Stimulated activated CD8-positive, alpha-beta memory T cell treated with anti-CD3 and anti-CD28 coated beads, Interleukin-7, amount 100 ng/mL, for 24 hours (primary cell): ENCODE measurements at places on chromosomes 16 and 17.

DNA sequence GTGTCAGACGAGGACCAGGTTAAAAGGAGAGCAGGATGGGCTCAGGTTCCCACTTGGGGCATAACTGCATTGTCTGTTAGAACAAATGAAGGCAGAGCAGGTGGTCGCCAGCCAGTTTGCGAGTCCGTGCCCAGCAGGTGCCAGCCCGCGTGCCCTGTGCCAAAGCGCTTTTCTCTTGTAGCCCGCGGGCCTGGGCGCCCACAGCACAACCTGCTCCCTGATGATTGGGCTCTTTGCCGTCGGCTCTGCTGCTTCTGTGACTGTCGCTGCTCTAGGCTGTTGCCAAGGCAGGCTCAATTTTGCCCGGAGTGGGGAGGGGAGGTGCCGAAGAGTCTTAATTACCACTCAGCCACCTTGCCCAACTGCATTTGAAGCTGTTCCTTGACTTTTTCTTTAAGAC, 21.1 kb downstream of the KNOP1 start:
- no peak for DNase-seq

DNA sequence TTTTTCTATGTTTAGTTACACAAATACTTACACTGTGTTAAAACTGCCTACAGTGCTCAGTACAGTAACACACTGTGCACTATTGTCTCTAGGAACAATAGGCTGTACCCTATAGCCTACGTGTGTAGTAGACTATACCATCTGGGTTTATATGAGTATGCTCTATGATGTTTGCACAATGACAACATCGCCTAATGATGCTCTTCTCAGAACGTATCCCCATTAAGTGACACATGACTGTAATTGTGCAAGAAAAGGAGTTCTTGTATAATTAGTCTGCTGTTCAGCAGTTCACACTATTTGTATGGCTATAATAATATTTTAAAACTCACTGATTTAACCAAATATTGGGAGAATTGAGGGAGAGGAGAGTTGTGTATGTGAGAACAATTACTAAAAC, 173.7 kb downstream of the TRIM37 start:
- DNase-seq = no peak

DNA sequence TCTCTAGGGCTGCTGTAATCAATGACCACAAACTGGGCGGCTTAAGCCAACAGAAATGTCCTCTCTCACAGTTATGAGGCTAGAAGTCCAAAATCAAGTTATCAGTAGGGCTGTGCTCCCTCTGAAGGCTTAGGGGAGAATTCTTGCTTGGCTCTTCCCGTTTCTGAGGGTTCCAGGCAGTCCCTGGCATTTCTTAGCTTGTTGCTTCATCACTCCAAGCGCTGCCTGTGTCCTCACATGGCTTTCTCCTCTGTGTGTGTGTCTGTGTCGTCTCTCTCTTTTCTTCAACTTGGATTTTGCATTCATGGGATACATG, 13.7 kb upstream of the CDC42EP4 start:
- no peak for DNase-seq

- DNase-seq = no peak
Measured at GRCh38 chr17:64491994-64492393, 4.9 kb downstream of the POLG2 start.

- no peak for DNase-seq
Measured at GRCh38 chr16:2460391-2460713, 443 bp downstream of the TEDC2 start.

DNA sequence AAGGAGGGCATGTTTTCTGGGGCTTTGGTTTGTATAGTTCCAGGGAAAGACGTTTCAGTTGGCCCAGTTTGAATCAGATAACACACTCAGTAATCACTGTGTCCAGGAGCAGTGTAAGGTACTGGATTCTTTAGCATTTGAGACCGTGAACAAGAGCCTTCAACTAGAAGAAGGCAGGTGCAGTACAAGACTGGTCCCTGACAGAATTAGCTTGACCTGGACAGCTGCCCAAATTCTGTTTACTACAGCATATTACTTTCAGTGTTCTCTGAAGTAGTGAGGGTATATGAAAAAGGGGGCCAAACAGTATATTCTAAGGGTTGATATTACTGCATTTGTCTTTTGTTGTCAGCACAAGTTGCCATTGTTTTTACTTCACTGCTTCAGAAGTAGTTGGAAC, 81.3 kb downstream of the COX10 start:
- DNase-seq = no peak

DNA sequence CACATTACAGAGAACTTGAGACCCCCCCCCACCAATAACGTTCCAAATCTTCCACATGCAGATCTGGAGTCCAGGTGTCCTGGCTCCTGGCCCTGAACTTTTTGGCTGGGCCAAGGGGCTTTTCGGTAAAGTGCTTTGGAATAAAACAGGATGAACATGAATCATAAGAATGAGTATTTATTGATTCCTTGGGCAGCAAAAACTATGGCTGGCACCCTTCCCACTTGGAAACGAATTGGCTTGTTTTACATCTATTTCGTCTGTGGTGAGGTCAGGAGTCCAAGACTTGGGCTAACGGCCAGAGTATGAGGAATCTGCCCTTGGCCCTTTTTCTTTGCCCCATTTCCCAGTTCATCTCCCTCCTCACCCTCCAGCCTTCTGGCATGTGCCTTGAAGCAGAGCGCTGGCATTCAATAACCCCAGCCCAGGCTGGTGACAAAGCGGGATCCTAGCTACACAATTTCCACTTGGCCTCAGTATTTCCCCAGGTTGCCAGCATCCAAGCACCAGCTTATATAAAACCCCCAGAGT, 4.1 kb upstream of the UBTF start:
- no peak for DNase-seq

DNA sequence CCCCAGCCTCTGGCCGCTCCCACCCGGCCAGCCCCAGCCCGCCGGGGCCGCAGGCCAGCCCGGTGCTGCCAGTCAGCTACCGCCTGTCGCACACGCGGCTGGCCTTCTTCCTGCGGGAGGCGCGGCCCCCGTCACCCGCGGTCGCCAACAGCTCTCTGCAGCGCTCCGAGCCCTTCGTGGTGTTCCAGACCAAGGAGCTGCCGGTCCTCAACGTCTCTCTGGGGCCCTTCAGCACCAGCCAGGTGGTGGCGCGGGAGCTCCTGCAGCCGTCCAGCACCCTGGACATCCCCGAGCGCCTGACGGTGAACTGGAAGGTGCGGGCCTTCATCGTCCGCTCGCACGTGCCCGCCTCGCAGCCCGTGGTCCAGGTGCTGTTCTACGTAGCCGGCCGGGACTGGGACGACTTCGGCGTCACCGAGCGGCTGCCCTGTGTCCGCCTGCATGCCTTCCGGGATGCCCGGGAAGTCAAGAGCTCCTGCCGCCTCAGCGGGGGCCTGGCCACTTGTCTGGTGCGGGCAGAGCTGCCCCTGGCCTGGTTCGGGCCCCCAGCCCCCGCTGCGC, 46.8 kb downstream of the TMEM132E start:
- DNase-seq = no peak

DNA sequence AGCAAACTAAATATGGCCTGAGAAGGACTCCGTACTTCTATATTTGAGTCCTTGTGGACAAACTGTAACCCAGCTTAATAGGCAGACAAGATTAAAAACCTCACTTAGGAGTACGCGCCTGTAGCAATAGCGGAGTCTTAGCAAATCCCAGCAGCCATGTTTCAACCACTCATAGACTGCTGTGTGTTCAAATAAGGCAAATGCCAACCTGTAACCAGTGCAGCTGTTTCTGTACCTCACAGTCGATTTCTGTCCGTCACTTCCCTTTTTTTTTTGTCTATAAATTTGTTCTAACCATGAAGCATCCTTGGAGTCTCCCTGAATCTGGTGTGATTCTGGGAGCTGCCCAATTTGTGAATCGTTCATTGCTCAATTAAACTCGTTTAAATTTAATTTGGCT, 30.2 kb downstream of the TANC2 start:
- DNase-seq = no peak

- peak; percentile 73 for DNase-seq
Measured at GRCh38 chr17:29617481-29618271, 5.0 kb downstream of the CORO6 start.

DNA sequence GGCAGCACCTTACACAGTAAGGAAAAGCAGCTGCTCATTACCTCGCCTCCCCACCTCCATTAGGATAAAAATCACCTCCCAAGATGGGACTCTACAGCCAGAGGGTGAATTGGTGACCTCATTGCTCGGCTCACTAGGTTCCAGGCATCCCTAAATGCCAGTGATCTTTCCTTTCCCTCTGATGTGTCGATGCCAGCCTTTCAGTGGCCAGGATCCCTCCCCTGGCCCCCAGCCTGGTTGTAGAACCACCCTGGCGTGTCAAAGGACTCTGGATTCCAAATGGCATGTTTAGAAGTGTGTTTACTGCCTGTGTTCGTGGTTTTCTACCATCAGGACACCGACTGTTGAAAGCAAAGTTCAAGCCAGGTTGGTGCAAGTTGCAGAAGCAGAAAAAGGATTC, 72.1 kb upstream of the LYRM9 start:
- no peak for DNase-seq

- DNase-seq = no peak
Measured at GRCh38 chr16:27363797-27364196, 38.2 kb upstream of the IL21R start.

DNA sequence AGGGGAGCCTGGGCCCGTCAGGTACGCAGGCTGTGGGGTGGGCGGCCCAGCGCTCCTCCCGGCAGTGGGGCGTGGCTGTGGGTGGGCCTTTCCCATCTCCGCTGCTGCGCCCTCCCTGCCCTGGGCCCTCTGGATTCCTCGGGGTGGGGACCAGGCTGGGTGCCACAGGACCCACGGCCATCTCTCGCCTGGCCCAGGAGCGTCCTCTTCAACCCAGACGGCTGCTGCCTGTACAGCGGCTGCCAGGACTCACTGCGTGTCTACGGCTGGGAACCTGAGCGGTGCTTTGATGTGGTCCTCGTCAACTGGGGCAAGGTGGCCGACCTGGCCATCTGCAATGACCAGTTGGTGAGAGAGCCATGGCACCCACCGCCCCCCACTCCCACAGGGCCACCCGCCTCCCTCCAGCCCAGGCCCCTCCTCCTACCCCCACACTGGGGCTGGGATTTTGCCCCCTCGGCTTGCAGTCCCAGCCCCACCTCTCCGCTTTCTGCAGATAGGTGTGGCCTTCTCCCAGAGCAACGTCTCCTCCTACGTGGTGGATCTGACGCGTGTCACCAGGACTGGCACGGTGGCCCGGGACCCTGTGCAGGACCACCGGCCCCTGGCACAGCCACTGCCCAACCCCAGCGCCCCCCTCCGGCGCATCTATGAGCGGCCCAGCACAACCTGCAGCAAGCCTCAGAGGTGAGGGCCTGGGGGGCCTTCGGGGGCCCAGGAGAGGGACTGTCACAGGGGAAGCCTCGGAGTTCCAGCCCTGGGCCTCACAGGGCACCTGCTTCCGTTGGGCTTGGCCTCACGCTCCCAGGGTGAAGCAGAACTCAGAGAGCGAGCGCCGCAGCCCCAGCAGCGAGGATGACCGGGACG, 17.2 kb downstream of the KATNB1 start:
- DNase-seq = no peak

DNA sequence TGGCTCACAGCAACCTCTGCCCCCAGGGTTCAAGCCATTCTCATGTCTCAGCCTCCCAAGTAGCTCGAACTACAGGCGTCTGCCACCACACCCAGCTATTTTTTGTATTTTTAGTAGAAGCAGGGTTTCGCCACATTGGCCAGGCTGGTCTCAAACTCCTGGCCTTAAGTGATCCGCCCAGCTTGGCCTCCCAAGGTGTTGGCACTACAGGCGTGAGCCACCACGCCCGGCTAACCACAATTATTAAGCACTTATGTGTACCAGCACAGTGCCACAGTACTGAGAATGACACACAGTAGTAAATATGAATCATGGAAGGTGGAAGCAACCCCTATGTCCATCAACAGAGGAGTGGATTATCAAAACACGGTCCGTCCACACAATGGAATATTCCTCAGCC, 49.8 kb downstream of the COTL1 start:
- no peak for DNase-seq

- DNase-seq = no peak
Measured at GRCh38 chr17:82949361-82949760, 109.5 kb upstream of the ZNF750 start.

DNA sequence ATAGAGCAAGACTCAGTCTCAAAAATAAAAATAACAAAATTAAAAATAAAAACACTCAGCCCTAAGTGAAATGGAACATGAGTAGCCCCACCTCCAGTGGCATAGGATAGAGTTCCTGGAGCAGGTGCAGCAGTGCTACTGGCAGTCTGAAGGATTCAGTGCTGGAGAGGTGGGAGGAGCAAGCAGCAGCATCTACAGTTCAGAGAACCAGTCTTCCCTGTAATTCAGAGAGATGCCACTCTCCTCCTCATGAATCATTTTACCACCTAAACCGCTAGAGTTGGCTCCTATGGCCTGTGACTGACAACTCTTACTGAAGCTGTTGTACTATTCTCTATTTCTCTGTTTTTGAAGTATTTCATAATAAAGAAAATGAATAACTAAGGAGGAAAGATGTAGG, 56.0 kb upstream of the SMURF2 start:
- DNase-seq = no peak

GRCh38 chr17:5794881-5795506, 210.7 kb upstream of the NLRP1 start:
- no peak for DNase-seq

GRCh38 chr16:54748611-54749190, 182.0 kb upstream of the IRX5 start:
- DNase-seq = no peak

GRCh38 chr16:57613514-57613913, 14.9 kb upstream of the ADGRG1 start:
- DNase-seq = no peak

- no peak for DNase-seq
Measured at GRCh38 chr16:760545-761343, at the start of gene MSLN. MSLN (plus strand) TSS chr16:760734; CDS start chr16:762681, 1,947 bp downstream.

DNA sequence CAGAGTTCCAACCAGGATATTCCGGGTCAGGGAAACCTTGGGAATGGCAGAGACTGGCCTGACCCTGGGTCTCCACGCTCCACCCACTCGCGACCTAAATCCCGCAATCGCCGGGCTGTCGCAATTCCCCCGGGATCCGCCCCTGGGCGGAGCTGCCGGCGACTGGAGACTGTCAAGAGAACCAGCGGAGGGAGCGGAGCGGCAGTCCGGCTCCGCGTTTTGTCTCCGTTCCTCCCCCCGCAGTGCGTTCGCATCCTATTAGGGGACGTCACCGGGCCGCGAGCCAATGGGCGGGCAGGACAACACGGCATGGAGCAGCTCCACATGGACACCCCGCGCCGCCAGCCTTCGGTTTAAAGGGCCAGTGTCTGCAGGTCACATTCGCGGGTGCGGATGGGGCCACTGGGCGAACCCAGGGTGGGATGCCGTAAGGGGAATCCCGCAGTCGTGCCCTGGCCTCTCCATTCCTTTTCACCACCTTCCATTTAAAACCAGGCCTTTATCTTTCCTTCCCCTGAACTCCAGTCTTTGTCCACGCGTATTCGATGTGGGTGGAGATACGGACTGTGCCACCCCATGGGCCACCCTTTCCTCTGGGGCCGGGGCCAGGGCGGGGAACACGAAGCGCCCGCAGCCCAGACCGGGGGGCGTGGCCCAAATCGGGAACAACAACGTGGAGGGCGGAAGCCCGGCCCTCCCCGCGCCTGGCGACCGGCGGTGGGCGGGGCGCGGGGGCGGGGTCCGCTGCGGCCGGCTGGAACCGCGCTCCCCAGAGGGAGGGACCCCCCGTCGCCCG, 764 bp upstream of the MNT start:
- DNase-seq = peak; percentile 99
